Stimulated activated CD4-positive, alpha-beta T cell treated with anti-CD3 and anti-CD28 coated beads, Interleukin-4, amount 100 ng/mL, for 1 hour (primary cell): ENCODE measurements at places on chromosomes 2 and 18.

DNA sequence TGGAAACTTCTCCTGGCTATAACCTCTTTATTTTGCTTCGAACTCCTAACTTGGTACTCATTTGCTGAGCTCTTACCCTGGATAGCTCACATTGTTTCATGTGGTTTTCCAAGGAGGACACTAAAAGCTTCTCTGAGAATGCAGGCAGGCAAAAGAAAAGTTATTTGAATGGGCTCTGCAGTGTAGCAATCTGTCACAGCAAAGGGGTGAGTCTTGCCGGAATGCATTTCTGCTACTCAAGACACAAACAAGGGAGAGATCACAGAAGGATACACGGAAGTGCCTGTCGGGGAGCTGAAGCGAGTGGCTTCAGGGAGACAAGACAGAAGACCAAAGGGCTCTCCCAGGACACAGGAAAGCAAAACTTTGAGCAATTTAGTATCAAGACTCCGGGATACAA lies 265.4 kb downstream of the SS18 start:
- no peak for DNase-seq

GRCh38 chr2:75344146-75344545 lies 144.8 kb upstream of the TACR1 start:
- DNase-seq = no peak

- no peak for DNase-seq
Measured at GRCh38 chr2:132368191-132368590, 48.4 kb upstream of the GPR39 start.

DNA sequence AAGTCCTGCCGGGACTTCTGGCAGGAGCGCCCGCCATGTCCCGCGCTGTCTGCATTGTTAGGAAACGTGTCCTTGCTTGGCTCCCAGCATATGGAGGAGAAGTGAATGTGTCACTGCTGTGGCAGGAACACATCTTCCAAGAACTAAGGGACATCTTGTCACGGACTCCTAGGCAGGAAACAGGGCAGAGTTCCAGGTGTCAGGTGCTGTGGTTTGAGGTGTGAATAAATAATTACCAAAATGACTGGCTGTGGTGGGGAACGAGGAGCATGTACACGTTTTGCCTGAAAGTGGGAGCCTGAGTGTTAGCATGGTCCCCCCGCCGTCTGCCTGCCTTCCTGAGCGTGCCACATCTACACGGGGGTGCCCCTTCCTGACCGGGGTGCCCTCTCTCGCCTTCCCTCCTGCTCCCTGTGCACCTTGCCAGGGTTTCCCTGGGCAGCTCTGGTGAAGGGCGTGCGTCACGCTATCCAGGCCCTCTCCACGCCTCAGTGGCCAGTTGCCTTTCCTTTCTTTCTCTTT lies 237.5 kb downstream of the LDLRAD4 start:
- DNase-seq = peak; percentile 22

- DNase-seq = no peak
Measured at GRCh38 chr2:241213041-241213440, 24.6 kb downstream of the ANO7 start.

GRCh38 chr18:13378150-13378549 lies 159.6 kb downstream of the LDLRAD4 start:
- DNase-seq = no peak

- no peak for DNase-seq
Measured at GRCh38 chr2:213848631-213849030, 562.2 kb upstream of the VWC2L start.

DNA sequence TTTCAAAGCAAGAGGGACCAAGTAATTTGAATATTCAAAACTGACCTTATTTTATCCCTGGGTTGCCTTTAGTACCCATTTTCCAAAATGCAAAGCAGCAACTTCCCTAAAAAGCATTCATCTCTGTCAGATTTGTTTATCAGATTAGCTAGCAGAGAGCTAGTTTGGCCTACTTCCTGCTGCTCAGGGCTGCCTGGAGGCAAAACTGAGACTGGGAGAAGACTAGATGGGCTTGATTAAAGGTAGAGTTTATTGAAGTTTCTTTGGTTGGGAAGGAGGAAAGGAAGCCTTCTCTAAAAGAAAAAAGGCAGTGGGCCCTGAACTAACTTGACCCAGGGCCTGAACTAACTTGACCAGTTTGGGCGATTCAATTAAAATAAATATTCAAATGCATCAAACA lies 426.1 kb upstream of the FAM98A start:
- DNase-seq = no peak

- DNase-seq = no peak
Measured at GRCh38 chr2:55761526-55761925, 67.9 kb upstream of the PNPT1 start.

DNA sequence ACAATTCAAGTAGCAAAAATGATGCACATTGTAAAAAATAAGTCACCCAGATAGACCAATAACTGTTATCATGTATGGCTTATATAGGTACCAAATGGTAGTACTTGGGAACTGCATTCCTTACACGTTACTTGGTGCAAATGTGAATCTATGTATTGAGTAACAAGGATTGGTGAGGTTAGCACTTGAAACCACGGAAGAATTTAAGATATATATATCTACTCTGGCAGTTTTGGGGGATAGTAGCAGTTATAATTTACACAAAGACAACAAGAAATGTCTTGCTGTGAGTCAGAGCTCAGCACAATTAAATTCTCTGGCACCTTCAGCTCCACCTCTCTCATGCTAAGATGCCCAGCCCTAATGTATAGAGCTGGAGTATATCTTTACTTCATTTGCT lies 359.4 kb upstream of the RAB12 start:
- no peak for DNase-seq

DNA sequence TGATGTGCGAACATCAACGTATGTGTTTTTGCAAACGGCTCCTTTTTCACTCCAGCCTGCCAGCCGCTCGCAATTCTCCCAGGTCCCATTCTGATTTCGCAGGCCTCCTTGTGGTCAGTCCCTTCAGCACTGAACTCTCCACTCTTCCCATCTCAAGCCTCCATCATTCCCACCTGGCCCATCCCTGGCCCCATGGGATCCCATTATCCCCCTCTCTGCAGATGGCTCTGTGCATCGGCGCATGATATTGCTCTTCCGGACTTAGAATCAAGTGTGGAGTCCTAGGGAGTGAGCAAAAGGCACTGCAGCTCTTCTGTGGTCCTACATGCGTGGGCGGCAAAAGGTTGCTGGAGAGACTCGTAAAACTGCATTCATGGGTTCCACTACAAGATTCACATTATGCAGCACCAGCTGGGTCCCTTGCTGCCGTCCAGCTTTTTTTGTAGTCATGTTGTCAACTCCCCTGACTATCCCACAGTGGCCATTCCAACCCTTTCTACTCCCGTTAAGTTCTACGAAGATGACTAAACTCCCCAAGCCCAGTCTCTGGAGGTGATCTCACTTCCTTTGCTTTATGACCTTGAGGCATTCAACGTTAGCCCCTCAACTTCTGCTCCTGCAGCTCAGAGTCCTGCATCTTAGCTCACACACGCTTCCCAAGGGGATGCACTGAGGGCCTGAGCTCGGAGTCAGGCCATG lies 125.3 kb upstream of the NRP2 start:
- no peak for DNase-seq

GRCh38 chr2:160140471-160140870 lies 59.6 kb downstream of the ITGB6 start:
- no peak for DNase-seq

DNA sequence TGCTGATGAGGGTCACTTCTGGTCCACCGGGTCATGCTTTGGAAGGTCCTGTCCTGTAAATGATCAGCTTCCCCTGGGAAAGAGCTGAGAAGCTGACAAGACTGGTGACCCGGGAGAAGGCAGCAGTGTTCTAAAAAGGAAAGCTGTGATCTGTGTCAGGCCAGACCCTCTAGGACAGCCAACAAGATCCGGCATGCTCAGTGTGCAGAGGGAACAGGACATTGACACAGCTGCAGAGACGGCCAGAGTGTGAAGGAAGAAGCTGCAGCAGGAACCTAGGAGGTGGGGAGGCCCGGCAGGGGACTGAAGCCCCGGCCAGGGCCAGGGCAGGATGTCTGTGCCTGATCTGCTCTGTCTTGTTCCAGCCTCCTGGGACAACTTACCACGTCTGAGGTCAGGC lies 372.7 kb upstream of the ID2 start:
- DNase-seq = no peak

- DNase-seq = no peak
Measured at GRCh38 chr2:136257893-136258292, 139.9 kb upstream of the CXCR4 start.

DNA sequence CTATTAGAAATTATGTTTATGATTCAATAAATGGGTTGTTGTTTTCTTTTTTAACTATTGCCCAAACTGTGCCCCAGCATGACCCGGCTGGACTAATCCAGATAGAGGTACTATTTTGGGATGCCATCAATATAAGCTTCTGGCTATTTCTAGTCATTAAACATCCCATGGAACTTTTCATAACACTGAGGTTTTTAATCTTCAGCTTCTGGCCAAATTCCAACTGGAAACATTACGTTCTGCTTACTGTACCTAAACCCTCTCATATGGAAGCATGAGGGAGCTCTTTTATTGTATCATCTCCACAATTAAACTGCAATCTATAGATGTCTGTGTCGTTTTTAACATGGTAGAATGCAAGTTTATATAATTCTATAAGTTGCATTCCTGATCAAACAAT lies 674.7 kb downstream of the ARHGAP15 start:
- DNase-seq = no peak

DNA sequence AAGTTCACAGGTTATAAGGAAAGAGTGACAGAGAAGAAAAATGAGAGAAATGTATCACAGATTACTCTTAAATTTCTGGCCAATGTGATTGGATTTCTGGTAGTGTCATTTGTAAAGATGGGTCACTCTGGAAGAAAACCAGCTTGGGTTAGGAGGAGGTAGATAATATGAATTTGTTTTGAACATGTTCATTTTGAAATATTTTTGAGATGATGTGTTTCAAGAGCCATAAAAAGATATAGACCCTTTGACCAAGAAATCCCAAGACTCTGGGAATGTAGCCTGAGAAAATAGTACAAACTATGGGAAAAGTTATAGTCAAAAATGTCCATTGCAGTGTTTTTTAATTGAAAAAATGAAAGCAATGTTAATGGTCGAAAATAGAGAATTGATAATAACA lies 70.7 kb downstream of the CALCRL start:
- DNase-seq = no peak

DNA sequence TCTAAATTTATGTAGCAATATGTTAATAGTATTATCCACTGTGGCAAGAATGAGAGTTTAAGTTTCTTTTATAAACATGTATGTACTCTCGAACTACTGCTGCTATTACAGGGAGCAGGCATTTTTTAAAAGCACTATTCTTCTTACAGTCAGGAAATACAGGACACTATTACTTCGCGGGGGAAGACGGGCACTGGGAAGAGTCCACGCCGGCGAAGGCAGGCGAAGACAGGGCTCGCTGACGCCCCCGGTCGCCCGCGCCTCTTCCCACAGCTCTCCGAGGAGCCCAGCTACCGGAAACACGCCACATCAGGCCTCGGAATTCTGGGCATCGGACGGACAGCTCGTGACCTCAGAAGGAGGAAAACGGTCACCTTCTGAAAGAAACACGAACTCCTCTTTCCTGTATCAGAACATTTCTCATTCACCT lies 90.2 kb downstream of the FAM161A start:
- DNase-seq = no peak

- no peak for DNase-seq
Measured at GRCh38 chr18:12886498-12887126, 2.6 kb upstream of the PTPN2 start.

GRCh38 chr2:151357359-151357758 lies at the start of gene TNFAIP6:
Gene TNFAIP6, plus strand, starts transcription at chr2:151357592. Its CDS starts 75 bp downstream, at chr2:151357667.
- no peak for DNase-seq

DNA sequence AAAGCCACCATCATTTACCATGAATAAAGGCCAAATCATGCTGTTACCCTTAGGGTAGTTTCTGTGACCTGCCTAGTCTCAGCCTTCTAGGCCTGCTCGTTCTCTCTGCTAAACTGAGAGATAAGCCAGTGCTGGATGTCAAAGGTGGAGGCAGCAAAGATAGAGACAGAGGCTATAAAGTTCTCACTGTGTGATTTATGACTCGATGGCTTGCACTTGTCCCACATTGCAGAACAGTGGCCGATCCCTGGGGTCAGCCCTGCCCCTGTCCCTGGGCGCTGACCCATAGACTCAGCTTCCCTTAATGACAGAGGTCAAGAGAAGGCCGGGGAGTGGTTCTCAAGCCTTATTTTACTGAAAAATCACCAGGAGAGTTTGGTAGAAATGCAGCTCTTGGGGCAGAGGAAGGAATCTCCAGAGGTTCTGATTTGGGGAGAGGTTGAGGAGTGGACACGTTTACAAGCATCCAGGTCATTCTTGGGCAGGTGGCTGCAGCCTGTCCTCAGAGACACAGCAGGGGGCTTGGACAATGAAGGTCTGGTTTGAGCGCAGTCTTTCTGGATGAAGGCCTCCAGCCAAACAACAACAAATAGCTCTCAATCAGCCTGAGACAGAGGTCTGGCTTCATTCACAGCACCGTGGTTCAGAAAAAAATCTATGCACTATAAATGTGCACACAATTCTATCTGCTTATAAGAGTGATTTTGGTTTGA lies 143.5 kb downstream of the ACKR3 start:
- DNase-seq = no peak

- no peak for DNase-seq
Measured at GRCh38 chr18:10685484-10685883, 159.7 kb downstream of the NAPG start.

DNA sequence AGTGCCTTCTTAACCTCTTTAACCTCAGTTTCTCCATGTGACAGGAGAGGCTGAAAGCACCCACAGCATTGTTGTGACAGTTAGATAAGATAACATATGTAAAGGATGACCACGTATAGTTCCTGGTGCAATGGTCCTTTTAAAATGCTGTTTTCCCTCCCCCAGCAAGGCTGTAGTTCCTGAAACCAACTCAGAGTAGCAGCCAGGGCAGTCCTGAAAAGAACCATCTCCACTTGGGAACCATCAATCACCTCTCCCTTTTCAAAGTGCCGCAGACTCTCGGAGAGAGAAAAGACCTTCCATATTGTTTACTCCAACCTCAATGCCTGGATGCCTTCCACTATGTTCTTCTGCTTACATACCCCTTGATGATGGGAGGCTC lies 158.8 kb downstream of the DDX1 start:
- no peak for DNase-seq

DNA sequence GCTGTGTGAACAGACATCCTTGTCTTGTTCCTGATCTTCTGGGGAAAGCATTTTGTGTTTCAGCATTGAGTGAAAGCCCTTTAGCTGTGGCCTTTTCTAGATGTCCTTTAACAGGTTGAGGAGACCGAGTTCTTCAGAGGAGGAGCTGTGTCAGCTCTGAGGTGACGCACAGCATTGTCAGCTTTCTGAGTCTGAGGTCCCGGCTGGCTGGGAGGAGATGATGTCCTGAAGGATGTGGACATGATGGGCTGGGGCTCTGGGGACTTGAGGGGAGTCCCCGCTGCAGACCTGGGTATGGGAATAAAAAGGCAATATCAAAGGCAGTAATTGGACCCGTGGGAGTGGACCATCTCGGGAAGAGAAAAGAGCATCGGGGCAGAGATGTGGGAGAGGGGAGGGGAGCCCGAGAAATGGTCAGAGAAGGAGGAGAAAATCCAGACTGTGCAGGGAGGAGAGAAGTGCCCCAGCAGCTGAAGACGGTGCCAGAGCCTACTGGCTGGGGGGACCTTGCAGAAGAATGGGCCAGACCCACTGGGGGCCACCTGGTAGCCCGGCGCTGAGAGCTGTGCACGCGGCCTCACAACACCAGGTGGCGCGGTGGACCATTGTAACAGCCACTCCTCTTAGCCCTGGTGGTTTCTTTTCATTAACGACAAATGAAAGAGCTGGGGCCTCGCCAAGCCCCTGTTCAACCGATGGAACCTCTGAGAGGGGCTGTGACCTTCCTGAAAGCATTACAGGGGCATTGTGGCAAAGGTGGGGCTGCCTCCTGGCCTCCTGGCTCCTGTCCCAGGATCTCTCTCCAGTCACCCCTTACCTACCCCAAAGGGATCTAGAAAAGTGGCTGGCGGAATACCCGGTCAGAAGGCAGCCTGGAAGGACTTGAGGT lies 61.6 kb downstream of the ST3GAL5 start:
- peak; percentile 85 for DNase-seq
